AML-193 (cell line): ENCODE measurements at places on chromosomes 16 and 17.
A peak's percentile ranks its signal among the peaks of the same experiment; 100 is the strongest.

DNA sequence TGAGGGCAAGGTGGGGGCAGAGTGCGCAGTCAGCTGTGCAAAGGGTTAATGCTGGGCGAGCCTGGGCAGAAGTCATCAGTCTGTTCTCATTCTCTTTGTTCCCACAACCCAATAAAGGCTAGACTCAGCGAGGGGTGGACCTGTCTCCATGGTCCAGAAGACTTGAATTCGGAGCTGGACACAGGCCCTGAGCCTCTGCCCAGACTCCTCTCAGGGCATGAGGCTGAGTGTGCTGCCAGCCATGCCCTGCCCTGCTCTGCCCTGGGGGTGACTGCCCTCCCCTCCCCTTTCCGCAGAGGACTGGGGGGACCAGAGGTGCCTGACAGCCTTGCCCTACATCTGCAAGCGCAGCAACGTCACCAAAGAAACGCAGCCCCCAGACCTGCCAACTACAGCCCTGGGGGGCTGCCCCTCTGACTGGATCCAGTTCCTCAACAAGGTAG lies 54.5 kb downstream of the MRC2 start:
- DNase-seq, result no peak

DNA sequence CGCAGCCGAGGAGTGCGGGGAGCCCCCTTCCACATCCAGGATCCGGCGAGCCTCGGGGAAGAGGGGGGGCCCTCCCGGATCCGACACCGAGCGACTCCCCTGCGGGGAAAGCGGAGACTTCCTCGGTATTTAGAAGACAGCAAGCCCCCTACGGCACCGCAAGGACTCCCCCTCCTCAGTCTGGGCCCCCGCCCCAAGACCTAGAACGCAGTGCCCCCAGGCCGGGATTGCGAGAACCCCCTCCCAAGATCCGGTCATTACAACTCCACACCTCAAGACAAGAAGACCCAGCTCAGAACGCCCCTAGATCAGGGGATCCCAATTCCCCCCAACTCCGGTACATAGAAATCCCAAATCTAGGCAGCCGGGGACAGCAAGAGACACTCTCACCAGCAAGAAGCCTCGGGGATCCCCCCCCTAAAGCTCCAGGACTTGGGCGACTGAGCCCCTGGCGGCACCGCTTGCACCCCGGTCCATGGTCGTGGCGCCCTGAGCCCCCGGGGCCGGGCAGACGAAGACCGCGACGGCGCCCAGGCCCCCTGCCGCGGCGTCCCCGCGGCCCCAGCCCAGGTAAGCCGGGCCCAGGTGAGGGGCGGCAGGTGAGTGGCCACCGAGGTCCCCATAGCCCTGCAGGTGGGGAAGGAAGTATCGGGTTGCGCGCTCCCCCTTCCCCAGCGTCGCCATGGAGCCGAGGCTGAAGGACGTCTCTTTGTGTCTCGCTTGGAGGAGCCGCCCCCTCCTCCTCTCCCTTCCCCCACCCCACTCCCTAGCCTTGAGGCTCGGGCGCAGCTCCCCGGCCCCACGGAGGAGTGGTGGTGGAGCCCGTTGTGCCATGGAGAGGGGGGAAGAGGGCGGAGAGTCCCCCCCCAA lies 641 bp downstream of the SBK1 start:
- no peak for DNase-seq

DNA sequence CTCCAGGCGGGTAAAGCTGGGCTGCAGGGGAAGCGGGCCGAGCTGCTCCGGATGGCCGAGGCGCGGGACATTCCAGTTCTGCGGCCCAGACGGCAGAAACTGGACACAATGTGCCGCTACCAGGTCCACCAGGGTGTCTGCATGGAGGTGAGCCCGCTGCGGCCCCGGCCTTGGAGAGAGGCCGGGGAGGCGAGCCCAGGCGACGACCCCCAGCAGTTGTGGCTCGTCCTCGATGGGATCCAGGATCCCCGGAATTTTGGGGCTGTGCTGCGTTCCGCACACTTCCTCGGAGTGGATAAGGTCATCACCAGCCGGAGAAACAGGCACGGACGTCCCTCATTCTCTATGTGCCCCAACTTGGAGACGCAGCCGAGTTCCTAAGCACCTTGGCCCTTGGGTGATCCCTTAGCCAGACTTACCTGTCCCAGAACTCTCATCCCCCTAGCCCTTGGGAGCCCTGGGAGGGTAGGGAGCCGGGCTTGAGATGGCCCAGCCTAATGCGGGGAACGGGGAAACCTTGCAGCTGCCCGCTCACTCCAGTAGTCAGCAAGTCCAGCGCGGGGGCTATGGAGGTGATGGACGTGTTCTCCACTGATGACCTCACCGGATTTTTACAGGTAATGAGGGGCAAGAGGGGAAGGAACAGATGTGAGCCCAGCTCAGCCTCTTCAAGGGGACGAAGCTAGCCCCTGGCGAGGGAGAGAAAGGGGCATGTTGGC lies 806 bp downstream of the MRM1 start:
- DNase-seq, result no peak

GRCh38 chr16:16122264-16122663 lies 101.0 kb downstream of the ABCC6 start:
- DNase-seq, result no peak

GRCh38 chr16:54422569-54422978 lies 136.0 kb upstream of the IRX3 start:
- DNase-seq, result no peak

DNA sequence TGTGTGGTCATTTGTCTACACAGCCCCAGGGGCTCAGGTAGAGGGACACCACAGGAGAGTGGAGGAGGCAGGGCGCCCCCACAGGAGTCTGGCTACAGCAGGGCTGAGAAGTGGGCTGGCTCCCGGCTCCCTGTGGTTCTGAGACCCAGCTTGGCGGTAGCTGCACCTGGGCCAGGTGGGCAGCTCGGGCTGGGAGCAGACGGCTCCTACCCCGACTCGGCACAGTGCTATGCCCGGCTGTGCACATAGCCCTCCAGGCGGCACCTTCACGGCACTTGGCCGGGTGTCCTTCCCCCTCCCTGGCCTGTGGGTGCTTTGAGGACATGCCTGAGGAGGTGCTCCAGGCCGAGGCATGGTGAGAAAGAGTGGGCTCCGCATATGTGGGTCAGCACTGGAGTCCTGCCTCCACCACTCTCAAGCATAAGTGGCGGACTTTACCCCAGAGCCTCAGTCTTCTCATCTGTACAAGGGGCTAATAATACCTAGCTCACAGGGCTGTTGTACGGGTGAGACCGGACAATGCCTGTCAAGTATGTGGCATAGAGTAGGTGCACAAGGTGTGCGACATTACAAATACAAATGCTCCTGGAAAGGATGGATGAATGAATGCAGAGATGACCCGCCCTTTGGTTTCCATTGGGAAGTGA lies 50.1 kb upstream of the JPH3 start:
- no peak for DNase-seq

DNA sequence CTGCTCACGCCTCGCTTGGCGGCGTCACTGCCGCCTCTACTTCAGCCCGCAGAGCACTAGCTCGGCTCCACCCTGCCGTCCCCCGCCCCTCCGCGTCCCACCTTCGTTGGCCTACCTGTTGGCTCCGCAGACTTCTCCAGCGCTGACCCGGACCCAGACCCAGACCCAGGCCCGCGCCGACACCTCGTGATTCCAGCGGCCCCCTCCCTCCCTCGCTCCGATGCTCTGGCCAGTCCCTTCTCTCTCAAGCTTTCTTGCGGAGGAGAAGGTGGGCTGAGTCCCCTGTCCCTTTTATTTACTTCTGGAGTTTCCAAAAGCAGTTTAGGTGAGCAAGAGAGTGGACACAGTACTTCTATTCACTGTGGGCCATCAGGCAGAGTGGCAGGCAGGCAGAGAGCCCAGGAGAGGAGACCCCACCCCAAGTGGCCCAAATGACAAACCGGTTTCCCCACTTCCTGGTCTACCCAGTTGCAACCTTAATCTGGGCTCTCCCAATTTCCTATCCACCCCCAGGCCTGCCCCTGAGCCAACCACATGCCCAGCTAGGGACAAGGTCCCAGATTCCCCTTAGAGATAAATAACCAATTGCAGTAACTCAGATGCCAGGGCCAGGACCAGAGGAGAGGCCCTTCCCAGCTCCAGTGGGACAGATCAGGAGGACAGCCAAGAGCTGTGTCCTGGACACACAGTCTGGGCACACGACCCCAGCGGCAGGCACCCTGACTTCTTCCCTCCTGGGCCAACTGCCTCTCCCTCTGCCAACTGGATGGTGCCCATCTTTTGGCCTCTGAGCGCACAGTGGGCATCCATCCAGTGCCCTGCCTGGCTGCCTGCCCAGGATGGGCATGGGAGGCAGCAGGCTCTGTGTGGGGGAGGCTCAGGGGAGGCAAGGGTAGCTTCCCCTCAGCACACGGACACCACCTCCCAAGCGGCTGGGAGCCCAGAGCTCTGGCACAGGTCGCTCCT lies 1.2 kb upstream of the SRCIN1 start:
- DNase-seq, result no peak

DNA sequence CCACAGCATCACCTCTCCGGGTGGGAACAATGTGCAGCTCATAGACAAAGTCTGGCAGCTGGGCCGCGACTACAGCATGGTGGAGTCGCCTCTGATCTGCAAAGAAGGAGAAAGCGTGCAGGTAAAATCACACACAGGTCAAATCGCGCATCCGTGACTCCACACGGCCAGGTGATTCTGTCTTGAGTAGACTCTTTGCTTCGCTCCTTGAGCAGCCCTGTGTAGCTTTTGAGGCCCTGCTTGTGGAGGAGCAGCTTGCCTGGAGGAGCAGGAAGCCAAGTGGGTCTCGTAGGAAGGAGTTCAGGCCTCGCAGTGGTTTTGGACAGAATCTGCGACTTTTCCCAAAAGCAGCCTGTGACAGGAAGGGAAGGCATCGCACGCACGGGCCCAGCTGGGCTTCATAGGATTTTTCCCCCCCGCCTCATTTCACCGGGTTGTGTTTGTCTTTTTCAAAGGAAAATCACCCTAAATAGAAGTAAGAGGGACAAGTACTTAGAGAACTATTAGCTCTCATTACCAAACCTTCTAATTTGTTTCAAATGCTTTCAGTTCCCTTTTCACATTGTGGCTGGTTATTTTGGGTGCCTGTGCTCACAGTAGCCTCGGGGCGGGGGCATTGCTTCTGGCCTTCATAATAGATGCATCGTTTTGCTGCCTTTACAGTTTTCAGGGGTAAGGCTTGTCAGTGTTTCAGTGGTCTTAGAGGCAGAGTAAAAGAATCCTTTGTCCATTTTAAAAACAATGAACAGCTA lies 71.5 kb downstream of the SEC14L1 start:
- DNase-seq, result no peak

GRCh38 chr17:5238333-5238732 lies 3.7 kb upstream of the SCIMP start:
- no peak for DNase-seq

DNA sequence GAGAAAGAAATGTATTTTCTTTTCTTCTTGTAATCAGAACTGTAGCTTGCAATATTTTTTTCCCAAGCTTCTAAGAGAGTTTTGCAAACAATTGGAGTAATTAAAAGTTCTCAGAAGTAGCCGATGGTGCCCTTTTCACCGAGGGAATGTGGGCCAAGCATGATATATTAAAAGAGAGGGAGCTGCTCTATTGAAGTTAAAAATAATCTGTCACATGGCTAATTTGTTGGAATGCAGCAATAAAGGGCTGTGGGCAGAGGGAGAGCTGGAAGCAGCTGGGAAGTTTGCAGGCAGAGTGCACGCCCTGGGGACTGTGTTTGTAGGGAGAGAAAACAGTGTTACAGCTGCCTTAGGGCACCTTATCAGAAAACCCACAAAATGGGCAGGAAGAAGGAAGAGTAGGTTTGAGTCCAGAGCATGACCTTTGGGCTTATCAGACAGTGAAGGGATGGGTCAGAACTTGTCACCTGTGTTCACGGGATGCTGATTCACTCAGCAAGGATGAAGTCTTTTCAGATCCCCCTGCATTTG lies 18.5 kb upstream of the TERF2 start:
- DNase-seq, result no peak

GRCh38 chr17:17750881-17751280 lies 69.6 kb downstream of the RAI1 start:
- DNase-seq, result peak; percentile 11

DNA sequence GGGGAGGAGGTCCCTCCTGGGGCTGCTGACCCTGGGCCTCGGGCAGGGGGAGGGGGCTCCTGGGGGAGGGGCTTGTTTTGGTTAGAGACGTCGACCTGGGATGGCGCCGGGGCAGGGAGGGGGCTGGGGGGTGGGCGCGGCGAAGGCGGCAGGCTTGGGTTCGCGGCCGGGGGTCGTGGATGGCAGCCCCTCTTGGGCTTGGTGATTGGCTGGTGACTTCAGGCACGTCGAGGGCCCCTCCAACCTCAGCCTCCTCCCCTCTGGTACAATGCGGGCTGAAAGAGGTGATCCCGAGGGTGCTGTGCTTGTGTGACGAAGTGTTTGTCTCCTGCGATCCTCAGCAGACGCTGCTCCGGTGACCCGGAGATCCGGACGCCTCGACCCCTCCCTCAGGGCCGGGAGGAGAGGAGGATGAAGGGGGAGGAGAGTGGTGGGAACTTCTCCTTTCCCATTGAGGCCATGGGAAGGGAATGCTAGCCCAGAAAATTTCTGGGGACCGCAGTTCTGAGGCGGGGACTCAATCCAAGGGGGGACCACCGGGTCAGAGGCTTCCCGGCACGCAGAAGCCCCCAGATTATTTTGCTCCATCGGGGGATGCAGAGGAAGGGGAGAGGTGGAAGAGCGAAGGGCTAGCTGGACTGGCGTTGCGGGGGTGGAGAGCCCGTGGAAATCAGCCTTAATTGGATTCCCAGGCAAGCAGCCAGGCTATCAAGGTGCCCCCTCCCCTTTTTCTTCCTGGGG lies 43.9 kb downstream of the RAI1 start:
- no peak for DNase-seq

DNA sequence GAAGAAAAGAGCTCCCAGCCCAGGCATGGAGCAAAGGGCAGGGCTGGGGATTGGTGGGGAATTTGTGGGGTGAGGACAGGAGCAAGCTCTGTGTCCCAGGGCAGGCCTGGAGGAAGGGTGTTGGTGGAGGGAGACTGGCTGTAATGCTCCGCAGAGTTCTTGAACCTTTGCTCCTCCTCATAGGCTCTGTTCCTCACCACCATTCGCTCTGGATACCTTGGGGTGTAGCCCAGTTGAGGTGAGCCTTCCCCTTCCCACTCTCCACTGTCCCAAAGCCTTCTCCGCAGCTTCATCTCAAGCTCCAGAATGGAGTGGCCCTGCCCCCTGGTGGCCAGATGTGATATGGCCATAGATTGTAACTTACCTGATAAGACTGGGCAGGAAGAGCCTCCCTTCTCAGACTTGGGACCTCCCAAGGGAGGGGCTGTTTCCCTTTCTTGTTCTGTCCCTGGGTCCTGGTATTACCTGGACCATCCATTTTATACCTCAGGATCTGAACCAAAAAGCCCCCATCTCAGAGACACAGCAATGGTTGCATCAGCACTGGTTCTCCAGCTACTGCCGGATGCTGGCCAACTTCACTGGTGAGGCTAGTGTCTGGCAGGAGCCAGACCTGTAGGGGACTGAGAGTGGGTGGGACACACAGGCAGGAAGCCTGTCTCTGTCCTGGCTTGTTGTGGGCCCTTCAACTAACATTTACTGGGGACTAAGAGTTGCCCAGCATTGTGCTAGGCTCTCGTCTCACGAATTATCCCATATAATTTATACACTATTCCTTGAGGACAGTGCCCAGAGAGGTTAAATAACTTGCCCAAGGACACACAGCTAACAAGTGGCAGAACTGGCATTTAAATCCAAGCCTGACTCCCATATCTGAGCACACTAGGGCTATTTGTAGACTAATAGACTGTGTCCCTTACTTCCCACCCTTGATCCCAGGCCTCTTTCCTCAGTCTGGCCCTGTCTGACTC lies 19.1 kb upstream of the STAC2 start:
- peak; percentile 65 for DNase-seq

- DNase-seq, result no peak
Measured at GRCh38 chr16:75237398-75238131, 13.9 kb downstream of the BCAR1 start.
